ENCODE measurements at places on chromosomes 6 and 20. TPM values are rescaled to one million over a fixed set of nuclear protein-coding genes. Genes with fewer than 3 reads are reported as not detected.

- DNase-seq = no peak
Observed at GRCh38 chr6:1972962-1973361, 272.4 kb downstream of the GMDS start.

GRCh38 chr6:90870561-90870960 is 283.7 kb upstream of the MAP3K7 start:
- no peak for DNase-seq

- DNase-seq = peak; percentile 44
Observed at GRCh38 chr6:114747995-114748625, 405.3 kb upstream of the HS3ST5 start.

CD2AP gene
- total RNA-seq = 26.1 TPM

GRCh38 chr20:47440857-47441773 is 60.6 kb upstream of the NCOA3 start:
- DNase-seq = no peak

DNA sequence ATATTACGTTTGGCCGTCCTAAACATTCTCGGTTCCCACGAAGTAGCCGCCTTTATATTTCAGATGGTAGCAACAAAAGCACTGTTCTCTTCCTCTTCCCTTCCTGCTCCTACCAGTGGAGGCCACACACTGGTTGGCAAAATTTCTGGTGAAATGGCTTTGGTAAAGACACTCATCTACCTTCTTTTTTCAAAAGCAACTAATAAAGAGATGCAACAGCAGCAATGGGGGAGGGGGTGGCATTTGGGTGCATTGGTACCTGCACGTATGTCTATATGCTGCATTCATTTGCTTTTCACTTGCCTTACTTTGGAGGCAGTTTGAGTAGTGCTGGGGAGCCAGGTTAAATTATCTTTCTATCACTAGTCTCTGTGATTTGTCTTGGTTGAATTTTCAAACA is 6.0 kb downstream of the POU3F2 start:
- DNase-seq = no peak

GRCh38 chr20:6708010-6708409 is 59.5 kb upstream of the BMP2 start:
- DNase-seq = no peak

GRCh38 chr6:164741938-164742451 is 567.4 kb downstream of the C6orf118 start:
- no peak for DNase-seq

RNF114 gene
- 201 TPM for total RNA-seq

- DNase-seq = no peak
Observed at GRCh38 chr6:159308198-159308597, 139.0 kb downstream of the FNDC1 start.

RIMS4 gene
- total RNA-seq = 0.17 TPM

DNA sequence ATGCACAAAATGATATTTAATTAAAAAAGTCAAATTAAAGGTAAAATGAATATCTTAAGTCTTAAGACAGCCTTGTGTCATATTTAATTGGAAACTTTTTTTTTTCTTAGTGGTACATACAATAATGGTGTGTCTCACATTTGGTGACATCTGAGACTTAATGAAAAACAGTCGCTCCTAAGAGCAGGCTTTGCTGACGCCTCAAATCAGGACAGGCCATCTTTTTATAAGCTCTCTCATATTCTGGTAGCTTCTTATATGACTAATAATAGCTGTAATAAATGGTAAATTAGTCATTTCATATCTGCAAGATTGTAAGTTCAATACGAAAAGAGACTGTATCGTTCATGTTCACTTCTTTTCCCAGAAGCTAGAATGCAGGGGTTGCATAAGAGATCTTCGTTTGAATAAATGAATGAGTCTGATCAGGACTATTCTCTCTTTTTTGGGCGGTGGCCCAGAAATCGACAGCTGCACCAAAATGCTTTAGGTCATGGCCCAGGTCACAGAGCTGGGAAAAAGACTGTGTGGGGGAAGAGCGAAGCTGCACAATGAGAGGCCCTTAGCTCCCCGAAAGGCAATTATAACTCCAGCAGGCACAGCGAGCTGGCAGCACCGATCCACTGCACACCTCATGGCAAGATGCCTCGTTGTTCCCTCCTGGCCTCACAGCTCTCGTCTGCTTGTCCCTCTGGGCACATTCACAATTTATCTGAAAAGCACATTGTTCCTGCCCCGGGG is 69.4 kb downstream of the NRN1 start:
- DNase-seq = no peak

DNA sequence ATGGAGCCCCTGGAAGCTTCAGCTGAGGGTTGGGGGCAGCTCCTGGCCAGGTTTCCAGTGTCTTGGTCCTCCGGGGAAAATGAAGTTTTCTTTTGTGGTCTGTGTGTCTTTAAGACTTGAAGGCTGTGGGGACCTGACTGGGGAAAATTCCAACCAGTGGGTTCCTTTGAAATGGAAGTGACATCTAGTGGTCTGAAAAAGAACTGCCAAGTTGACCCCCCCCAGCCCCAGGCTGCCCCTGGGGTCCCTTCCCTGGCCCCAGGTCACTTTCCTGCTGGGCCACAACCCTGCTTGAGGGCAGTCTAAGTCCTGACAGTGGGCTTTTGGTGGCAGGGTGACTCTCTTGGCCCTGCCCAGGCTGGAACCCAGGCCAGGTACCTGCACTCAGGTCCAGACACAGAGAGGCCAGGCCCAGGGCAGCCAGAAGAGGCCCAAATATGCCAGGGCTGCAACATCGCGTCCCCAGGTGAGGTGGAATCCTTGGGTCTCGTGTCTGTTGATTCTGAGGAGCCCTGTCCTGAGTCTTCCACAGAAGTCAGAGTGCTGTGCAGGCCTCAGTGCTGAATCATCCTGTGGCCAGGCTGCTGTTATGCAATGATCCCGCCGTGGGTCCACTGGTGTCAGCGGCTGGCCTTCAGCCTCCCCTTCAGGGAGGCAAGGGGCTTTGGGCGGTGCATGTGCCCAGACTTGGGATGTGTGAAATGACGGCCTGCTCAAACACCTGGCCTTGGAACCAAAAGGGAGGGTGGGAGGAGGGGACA is 68.4 kb downstream of the VEGFA start:
- peak; percentile 85 for DNase-seq

GRCh38 chr6:65999288-65999791 is 292.3 kb upstream of the EYS start:
- no peak for DNase-seq

DNA sequence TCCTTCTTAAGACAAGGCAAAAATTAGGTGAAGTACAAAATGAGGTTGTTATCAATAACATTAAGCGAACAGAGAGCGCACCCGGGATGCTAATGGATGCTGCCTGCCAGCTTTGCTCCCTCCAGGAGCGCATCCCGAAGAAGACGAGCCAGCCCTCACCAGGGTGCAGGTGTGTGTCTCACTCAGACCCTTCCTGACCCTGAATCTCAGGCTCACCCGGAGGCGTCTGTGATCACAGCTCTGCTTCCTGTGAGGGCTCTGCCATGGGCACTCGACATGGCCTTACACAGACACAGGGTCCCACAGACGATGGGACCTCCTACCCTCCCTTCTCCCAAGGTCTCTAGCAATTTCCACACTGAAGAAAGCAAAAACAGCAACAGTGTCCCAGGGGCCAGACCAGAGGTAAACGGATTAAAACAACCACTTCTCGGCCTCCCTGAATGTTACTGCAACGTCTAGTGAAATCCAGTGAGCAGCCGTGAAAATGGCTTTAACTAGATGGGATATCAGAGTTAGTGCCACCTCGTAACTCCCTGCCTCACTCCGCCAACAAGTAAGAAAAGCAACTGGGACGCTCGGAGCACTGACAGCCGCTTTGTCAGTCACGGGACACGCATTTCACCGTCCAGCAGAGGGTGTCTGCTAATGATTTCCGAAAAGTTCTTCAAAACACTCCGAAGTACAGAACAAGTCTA is 11.7 kb downstream of the ZBTB46 start:
- DNase-seq = peak; percentile 24

DNA sequence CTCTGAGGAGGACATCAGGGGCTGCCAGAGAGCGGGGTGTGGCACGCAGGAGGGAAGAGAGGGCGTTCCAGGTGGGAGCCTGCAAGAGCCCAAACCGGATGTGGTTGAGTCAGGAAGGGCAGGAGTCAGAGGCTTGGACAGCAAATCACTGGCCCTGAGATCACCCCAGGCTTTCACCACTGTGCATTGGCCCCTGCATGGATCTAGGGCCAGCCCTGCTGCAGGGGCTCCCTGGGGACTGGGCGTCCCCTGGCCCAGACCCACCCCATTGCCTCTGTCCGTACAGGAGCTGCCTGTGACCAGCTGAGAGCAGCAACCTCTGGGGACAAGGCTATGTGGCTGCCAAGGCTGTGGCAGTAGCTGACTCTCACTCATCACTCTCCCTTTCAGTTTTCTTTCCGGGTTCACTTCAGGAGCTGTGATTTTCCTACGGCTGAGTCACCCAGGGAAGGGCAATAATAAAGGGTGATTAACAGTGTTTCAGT is 33.9 kb downstream of the KCNK17 start:
- DNase-seq = peak; percentile 60

QRSL1 gene
- 8.5 TPM for total RNA-seq

FAM209B gene
- not detected for total RNA-seq

DNA sequence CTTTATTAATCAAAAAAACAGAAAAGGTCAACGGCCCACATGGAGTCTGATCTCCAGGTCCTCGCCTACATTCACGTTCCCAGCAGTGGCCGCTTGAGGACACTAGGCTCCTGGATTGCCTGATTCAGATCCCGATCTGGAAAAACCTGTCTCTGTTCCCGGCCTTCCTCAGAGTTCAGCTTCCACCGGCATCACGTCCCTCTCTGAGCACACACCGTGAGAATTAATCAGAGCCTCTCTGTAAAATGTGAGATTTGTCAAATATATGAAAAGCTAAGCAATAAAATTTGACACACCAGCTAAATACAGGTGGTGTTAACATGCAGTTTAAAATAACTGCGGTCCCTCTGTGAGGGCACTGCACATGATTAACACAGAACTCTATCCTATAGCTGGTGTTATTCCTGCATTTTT is 122.8 kb upstream of the COL21A1 start:
- DNase-seq = peak; percentile 53

- no peak for DNase-seq
Observed at GRCh38 chr6:80523010-80523409, 416.5 kb downstream of the BCKDHB start.

GRCh38 chr6:77620278-77620882 is 32.5 kb upstream of the MEI4 start:
- DNase-seq = peak; percentile 10

DNA sequence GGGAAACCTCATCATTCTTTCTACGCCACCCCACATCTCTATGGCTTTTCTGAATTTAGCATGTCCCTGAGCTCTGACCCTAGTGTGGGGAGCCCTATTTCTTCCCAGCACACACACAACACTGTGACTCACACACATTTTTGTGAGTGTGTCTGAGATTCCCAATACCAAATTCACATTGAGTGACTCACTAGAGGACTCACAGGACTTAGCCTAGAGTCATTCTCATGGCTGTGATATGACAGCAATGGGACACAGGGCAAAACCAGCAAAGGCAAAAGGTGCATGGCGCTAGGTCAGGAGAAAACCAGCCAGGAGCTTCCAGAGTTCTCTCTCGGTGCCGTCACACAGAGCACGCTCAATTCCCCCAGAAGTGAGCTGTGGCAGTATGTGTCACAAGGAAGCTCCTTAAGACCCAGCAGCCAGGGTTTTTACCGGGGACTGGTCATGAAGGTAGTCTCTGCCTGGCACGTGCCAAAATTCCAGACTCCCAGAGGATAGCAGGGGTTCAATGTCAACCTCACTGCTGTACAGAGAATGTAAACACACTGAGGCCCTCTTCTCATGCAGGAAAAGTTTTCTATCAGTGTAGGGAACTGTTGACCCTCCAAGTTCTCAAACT is 6.2 kb downstream of the CSTL1 start:
- no peak for DNase-seq

GRCh38 chr20:40808936-40809335 is 119.9 kb upstream of the MAFB start:
- DNase-seq = peak; percentile 24

GRCh38 chr6:2802521-2803060 is 37.4 kb downstream of the WRNIP1 start:
- no peak for DNase-seq

DNA sequence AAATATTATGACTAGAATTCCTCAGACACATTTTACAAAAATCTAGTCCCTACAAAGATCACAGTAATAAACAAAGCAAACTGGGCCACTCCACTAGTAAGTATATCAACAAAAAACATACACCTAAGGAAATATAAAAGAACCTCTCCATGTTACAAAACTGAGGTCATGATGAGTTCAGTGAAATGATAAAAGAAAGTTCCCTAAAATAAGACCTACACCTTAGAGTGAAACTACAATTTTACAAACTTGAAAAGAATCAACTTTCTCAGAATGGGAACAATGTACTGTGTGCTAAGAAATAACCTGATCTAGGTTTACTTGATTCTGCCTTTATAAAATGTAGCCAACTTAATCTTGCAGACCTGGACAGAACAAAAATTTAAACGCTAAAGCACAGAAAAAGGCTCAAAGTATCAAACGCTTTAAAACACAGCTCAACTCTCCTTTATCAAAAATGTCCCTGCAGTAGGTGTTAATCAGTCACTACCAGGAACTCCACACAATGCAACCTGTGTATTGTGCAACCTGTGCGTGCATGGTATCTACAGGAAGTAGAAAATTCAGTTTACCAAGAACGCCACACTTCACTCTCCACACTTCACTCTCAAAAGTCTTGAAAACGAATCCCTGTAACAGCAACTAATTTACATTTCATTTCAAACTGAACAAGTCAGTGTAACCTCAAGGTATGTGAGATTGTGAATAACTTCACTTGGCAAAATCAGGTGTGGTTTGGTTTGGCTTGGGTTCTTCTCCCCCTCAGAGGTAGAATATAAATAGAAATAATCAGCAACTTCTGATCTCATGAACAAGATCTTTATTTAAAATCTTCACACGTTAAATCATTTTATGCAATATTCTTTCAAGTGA is 1.8 kb downstream of the RALGAPA2 start:
- DNase-seq = no peak

GRCh38 chr6:68724060-68724459 is 89.0 kb downstream of the ADGRB3 start:
- no peak for DNase-seq

SIRPD gene
- total RNA-seq = not detected

GRCh38 chr20:39853636-39854035 is 835.4 kb downstream of the MAFB start:
- no peak for DNase-seq

- no peak for DNase-seq
Observed at GRCh38 chr6:169131390-169131789, 122.3 kb downstream of the THBS2 start.

- DNase-seq = peak; percentile 72
Observed at GRCh38 chr20:44357555-44358125, 2.1 kb downstream of the HNF4A start.

MCCD1 gene
- total RNA-seq = not detected

DNA sequence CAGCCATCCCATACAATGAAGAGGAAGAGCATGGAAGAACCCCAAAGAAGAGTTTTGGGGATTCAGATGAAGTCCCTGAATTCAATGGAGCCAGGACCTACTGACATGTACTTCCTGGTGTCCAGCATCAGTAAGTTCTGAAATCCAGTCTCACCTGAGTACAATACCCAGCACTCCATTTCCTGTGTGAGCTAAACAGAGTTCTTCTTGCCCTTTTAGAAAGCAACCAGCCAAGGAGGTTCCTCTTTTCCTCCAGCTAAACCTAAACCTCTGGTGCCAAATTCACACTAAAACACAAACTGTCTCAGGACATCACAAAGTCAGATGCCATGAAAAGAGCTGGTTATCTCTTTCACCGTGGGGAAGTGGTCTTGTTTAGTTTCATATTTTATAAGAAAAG is 71.5 kb downstream of the PKHD1 start:
- no peak for DNase-seq
